ENCODE measurements at places on chromosomes 3 and 15.

DNA sequence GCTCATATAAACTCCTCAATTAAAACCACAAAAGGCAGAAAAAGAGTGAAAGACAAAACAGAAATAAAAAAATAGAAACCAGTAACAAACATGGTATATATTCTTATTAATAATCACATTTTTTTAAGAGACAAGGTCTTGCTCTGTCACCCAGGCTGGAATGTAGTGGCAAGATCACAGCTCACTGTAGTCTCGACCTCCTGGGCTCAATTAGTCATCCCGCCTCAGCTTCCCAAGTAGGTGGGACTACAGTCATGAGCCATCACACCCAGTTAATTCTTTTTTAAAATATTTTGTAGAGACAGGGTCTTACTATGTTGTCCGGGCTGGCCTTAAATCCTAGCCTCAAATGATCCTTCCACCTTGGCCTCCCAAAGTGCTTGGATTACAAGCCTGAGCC lies 37.1 kb downstream of the FAM240A start:
- no peak for DNase-seq

- DNase-seq: no peak
Observed at GRCh38 chr15:89105147-89105546, 16.9 kb downstream of the ABHD2 start.

GRCh38 chr15:36737430-36737891 lies 158.0 kb downstream of the CDIN1 start:
- no peak for DNase-seq

GRCh38 chr3:53826048-53826447 lies 20.2 kb downstream of the CHDH start:
- no peak for DNase-seq

DNA sequence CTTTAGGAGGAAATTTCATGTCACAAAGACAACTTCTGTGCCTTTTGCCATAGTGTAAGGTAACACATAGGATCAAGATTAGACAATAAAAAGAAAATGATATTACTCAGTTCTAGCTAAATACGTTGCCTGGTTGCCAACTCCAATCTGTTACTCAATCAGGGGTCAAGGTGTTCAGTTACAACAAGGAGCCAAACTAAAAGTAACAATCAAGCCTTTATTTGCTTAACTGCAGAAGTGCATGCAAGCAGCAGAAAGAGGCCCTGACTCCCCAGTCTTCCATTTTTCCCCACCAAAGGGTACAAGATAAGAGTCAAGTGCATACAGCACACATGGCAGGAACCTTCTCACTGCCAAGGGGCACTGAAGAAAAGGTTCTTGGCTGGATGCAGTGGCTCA lies 28.3 kb upstream of the PPP4R2 start:
- no peak for DNase-seq

DNA sequence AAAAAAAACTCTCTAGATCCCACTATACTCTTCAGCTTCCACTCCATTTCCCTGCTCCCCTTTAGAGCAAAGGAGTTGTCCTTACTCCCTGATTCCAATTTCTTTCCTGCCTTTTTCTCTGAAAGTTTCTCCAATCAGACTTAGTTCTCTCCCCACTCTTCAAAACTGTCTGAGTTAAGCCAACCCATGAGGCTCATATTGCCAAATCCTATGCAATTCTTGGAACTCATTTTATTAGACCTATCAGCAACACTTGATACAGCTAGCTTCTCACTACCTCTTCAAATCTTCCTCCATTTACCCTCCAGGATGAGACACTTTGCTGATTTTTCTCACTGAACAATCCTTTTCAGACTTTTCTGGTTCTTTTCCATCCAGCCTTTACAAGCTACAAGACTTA lies 233.1 kb downstream of the THRB start:
- DNase-seq: no peak

DNA sequence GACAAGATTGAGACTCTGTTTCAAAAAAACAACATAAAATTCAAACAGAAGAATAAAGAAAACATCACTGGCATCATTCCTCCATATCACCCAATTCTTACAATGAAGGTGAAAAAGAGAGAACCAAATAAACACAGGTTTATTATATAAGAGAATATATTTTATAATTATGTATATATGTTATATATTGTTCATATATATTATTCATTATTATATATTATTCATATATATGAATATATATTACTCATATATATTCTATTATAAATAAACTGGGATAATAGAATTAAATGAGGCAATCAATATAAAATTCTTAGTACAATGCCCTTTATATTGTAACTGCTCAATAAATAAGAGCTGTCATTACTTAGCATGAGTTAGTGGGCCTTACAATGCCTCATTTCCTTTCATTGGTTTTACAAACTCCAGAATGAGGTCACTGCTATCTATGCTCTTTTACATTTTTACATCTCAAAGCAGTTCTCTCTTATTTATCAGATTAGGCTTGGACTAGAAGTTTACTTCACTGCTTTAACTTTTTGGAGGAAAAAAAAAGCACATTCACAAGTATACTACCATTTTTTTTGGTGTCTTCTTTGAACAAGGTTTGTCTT lies 135.5 kb upstream of the TTC14 start:
- DNase-seq: no peak

DNA sequence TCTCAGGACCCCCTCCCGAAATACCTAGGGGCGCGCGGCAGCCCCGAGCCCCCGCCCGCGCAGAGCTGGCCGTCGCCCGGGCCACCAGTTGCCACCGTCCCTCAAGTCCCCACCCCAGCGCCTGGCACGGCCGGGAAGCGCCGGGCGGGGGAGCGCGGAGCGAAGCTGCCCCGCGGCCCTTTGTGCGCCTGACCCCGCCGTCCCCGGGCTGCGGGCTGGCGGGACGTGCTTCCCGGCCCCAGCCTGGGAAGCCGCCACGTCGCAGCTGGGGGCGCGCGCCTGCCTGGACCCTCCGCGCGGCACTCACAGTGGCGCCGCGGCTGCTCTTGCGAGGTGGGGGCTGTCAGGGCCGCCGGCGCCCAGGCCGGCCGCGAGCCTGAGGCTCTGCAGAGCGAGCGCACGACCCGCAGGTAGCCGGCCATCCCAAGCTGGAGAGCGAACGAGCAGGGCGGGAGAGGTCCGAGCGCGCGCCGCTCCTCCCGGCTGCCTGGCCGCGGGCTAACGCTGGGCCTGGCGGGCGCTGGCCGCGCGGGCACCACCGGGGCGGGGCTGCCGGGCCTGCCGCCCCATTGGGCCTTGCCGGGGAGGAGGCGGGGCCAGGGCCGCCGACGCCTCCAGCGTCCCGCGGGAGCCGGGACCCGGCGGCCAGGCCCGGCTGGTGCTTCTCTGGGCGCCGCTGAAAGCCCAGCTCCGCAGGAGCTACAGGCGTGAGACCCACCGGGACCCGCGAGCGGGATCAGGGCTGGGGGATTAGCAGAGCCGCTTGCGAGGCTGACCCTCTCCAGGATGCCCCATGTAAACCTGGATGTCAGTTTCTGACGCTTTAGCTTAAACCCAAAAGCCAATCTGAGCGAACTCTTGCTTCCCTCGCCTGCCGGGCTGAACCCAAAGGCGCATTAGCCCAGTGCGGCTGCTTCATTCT lies at the start of gene IDH2:
TSS of gene IDH2 (minus strand) at position 500 of the 922 bp plus-strand sequence. CDS start at position 422, 78 bp downstream.
- no peak for DNase-seq
